ENCODE measurements at places on chromosomes 3 and 15. TPM values are rescaled to one million over a fixed set of nuclear protein-coding genes. Genes with fewer than 3 reads are reported as not detected.

DNA sequence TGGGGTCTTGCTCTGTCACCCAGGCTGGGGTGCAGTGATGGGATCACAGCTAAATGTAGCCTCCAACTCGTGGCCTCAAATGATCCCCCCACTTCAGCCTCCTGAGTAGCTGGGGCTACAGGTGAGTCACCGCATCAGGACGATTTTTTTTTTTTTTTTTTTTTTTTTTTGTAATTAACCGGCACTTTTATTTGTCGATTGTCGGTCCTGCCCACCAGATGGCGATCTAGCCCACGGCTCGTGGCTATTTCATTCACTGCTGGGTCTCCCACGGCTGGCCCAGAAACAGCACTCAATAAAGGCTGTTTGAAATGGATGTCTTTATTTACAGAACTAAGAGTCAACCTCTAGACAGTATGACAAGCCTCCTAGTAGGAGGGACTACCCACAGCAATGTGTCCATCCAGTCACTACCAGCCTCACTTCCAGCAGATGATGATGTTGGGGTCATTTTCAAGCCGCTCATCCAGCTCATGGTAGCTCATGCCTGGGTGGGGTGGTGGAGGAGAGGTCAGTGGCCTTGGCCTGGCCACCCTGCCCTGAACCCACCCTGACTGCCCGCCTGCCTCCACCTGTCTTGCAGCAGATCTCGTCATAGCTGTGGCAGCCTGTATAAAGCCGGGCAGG lies 1.8 kb upstream of the ZMYND10 start:
- H3K27me3 ChIP-seq, result no peaks in the 10 kb centered on the region
- peak overlapping the region; percentile 39 for H3K27ac ChIP-seq
- H3K4me1 ChIP-seq, result peaks cover 65% of the 10 kb centered on the region
- peaks cover 15% of the 10 kb centered on the region for H3K36me3 ChIP-seq
- peak; percentile 79 for DNase-seq

DNA sequence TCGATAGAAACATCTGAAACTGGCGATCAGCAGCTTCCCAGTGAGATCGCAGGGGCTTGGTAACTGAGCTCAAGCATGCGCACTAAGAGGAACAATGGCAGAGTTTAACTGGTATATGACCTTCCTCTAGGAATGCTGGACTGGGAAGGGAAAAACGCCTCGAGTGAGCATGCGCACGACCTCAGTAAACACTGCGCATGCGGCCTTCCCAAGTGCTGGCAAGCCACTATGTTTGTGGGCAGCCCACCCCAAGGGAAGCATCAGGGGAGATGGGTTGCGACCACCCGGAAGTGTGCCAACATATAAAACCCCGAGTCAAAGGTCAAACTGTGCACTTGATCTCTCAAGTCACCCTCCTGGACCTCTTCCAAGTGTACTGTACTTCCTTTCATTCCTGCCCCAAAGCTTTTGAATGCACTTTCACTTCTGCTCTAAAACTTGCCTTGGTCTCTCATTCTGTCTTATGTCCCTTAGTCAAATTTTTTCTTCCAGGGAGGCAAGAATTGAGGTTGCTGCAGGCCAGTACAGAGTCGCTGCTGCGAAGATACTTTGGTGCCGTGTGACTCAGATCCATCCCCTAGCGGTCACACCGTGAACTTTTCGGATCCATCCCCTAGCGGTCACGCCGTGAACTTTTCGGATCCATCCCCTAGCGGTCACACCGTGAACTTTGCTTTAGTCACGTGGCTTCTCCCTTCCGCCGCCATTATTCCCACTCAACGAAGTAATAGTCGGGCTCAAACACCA lies 243.3 kb downstream of the FAM43A start:
- no peaks in the 10 kb centered on the region for H3K4me1 ChIP-seq
- no peak overlapping the region for H3K27ac ChIP-seq
- no peak overlapping the region for H3K4me3 ChIP-seq
- no peak for DNase-seq
- peaks cover 4% of the 10 kb centered on the region for H3K27me3 ChIP-seq

GRCh38 chr15:71410347-71410746 lies 295.1 kb downstream of the THSD4 start:
- no peak for DNase-seq
- no peaks in the 10 kb centered on the region for H3K4me1 ChIP-seq
- no peak overlapping the region for H3K4me3 ChIP-seq
- no peak overlapping the region for H3K27ac ChIP-seq
- no peaks in the 10 kb centered on the region for H3K36me3 ChIP-seq

- peaks cover 52% of the 10 kb centered on the region for H3K4me1 ChIP-seq
- H3K36me3 ChIP-seq, result peaks cover 8% of the 10 kb centered on the region
- no peak overlapping the region for H3K4me3 ChIP-seq
- no peaks in the 10 kb centered on the region for H3K27me3 ChIP-seq
These were observed 2.1 kb downstream of the RIOX2 start for GRCh38 chr3:97970156-97970555.

DNA sequence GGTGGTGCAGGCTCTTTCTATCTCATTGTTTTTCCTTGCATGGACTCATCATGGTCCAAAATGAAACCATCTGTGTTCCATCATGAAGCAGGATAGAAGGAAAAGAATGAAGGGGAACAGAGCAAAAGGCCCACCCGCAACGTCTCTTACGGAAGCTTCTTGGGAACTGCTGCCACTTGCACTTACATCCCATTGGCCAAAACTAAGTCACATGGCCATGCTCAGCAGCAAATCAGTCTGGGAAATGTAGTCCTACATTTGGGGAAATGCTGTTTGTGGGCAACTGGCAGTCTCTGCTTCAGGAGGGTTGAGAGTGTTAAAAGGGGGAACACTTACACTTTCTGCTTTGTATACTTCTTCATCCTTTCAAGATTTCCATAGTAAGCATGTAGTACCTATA lies 191.6 kb downstream of the SV2B start:
- no peaks in the 10 kb centered on the region for H3K36me3 ChIP-seq
- no peaks in the 10 kb centered on the region for H3K27me3 ChIP-seq
- no peak for DNase-seq
- H3K4me3 ChIP-seq, result no peak overlapping the region
- no peaks in the 10 kb centered on the region for H3K4me1 ChIP-seq

DNA sequence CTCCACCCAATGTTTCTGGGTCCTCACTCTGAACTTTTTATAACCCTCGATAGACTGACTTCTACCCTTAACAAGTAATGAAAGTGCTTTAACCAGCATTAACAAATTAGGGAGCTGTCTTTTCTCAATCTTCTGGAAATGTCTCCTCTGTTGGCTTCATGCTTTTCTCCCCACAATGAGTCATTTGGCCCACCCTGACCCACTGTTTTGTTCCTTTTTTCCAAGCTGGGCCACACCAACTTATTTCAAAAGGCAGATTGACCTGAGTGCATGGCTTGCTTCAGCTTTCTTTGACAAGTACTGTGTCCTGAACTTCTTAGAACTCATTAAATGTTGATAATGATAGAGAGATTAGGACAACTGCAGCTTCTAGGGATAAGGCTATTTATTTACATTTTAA lies 199.6 kb upstream of the SEMA6D start:
- H3K27me3 ChIP-seq, result no peaks in the 10 kb centered on the region
- no peak overlapping the region for H3K27ac ChIP-seq
- H3K36me3 ChIP-seq, result no peaks in the 10 kb centered on the region
- no peak for DNase-seq
- H3K4me3 ChIP-seq, result no peak overlapping the region
- H3K4me1 ChIP-seq, result no peaks in the 10 kb centered on the region

STIMATE gene
- 54.9 TPM for total RNA-seq

FANCD2 gene
- total RNA-seq, result 28.1 TPM

CDHR4 gene
- total RNA-seq, result 0.17 TPM

UTS2B gene
- total RNA-seq, result not detected
